ENCODE measurements at places on chromosomes 5 and 9. TPM values are rescaled to one million over a fixed set of nuclear protein-coding genes. Genes with fewer than 3 reads are reported as not detected.

GRCh38 chr9:120478208-120478607 lies 101.8 kb downstream of the CDK5RAP2 start:
- no peaks in the 10 kb centered on the region for H3K27me3 ChIP-seq
- H3K36me3 ChIP-seq = no peaks in the 10 kb centered on the region

MEGF10 gene
- total RNA-seq = not detected

- H3K27me3 ChIP-seq = no peaks in the 10 kb centered on the region
- H3K4me3 ChIP-seq = no peak overlapping the region
- H3K36me3 ChIP-seq = no peaks in the 10 kb centered on the region
- no peak overlapping the region for H3K27ac ChIP-seq
- DNase-seq = no peak
- no peaks in the 10 kb centered on the region for H3K4me1 ChIP-seq
Measured at GRCh38 chr9:37622462-37622861, 28.3 kb upstream of the FRMPD1 start.

DNA sequence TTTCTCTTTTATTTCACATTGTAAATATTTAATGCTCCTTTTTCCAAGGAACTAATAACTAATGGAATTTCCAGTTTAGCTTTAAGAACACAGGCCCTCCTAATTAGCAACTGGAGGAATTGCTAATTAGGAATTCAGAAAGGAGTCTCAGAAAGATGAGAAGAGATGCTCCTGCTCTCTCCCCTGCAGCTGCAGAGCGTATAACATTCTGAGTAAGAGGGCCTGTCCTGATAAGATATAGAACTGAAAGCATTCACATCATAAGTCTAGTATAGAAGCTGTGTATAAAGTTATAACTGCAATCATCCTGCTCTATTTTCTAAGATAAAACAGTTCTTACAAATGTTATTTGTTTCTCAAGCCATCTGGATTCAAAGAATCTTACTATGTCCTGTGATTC lies 83.2 kb downstream of the DTWD2 start:
- no peak for DNase-seq
- H3K27ac ChIP-seq = no peak overlapping the region
- no peaks in the 10 kb centered on the region for H3K4me1 ChIP-seq
- no peak overlapping the region for H3K4me3 ChIP-seq
- H3K27me3 ChIP-seq = no peaks in the 10 kb centered on the region
- no peaks in the 10 kb centered on the region for H3K36me3 ChIP-seq

DNA sequence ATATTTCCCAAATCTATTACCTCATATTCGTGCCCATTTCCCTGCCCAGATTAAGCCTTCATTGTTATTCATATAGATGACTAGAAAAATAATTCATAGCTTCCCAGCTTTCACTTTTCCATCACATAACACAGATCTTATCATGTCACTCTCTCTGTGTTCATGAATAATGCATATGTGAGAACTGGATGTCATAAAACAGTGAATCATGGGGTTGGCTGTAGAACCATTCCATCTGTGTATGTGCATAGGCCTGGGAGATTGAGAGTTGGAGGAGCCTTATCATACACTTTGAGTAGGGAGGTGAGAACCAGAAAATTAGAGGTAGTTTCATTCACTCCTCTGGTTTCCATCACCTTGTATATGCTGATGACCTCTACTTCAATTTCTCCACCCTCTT lies 73.9 kb upstream of the RANBP6 start:
- DNase-seq = no peak
- H3K4me3 ChIP-seq = no peak overlapping the region
- H3K27me3 ChIP-seq = no peaks in the 10 kb centered on the region

DNA sequence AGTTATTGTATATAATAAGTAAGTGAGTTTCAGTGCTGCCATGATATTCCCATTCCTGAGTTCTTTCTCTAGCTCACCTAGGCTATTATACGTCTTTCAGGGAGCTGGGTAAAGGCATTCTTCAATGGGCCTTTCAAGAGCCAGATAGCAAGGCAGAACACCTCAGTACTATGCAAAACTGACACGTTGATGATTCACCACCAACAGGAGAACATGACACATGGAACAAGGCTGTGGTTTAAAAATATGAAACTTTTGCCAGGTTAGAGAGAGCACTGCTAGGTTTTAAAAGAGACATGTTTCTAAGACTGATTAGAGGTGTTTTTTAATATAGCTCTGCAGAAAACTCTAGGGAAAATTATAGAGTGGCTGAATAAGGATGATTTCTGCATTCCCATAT lies 95.9 kb downstream of the UGCG start:
- H3K36me3 ChIP-seq = peaks cover 13% of the 10 kb centered on the region
- H3K27ac ChIP-seq = peak overlapping the region; percentile 79
- H3K4me1 ChIP-seq = peaks cover 41% of the 10 kb centered on the region
- peak overlapping the region; percentile 45 for H3K4me3 ChIP-seq
- peak; percentile 49 for DNase-seq
- no peaks in the 10 kb centered on the region for H3K27me3 ChIP-seq

DNA sequence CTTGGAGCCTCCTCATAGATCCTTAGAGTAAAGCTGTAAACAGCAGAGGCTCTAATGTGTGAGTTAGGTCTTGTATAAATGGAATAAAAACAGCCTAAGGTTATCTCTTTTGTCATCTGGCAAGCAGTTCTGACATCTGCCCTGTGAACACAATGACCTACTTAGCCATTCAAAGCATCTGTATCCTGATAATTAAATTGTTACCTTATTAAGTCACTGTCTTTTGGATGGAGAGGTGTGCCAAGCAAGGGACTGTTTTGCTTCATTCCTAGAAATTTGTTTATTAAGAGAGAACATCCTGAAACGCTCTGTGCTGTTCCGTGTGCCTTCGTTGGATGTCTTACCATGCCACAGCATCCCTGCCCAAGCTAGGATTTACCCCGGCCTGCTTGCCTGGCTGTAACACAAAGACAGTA lies 1.5 kb downstream of the LSM11 start:
- peaks cover 3% of the 10 kb centered on the region for H3K36me3 ChIP-seq
- DNase-seq = no peak
- peak overlapping the region; percentile 92 for H3K27ac ChIP-seq
- no peaks in the 10 kb centered on the region for H3K27me3 ChIP-seq
- peak overlapping the region; percentile 95 for H3K4me3 ChIP-seq

DNA sequence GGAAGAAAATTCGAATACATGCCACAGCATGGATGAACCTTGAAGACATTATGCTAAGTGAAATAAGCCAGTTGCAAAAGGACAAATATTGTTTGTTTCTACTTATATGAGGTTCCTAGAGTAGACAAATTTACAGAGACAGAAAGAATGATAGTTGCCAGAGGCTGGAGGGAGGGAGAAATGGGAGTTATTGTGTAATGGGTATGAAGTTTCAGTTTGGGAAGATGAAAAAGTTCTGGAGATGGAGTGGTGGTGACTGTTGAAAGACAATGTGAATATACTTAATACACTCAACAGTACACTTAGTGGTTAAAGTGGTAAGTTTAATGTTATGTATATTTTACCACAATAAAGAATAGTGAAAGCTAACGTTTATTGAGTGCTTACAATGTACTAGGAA lies 99.6 kb upstream of the SLC44A1 start:
- H3K36me3 ChIP-seq = no peaks in the 10 kb centered on the region
- no peak overlapping the region for H3K27ac ChIP-seq
- no peak overlapping the region for H3K4me3 ChIP-seq
- H3K27me3 ChIP-seq = no peaks in the 10 kb centered on the region
- peaks cover 16% of the 10 kb centered on the region for H3K4me1 ChIP-seq
- DNase-seq = no peak

DNA sequence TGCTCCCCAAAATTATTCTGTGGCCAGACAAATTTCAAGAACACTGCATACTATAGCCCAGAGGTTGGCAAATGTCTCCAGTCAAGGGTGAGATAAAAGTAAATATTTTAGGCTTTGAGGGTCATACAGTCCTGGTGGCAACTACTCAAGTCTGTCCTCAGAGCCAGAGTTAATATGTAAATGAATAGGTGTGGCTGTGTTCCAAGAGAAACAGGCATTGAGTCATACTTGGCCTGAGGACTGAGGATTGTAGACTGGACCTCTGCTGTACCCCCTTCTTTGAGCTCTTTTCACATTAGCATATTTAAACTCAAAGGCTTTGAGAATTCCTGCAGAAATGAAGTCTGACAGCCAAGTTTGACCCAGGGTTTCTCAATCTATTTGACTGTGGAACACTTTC lies 129.2 kb upstream of the PTCH1 start:
- no peak for DNase-seq
- H3K27ac ChIP-seq = no peak overlapping the region
- H3K4me3 ChIP-seq = no peak overlapping the region
- H3K27me3 ChIP-seq = peaks cover 8% of the 10 kb centered on the region
- no peaks in the 10 kb centered on the region for H3K36me3 ChIP-seq

GRCh38 chr5:145499483-145499882 lies 335.7 kb downstream of the PRELID2 start:
- no peaks in the 10 kb centered on the region for H3K36me3 ChIP-seq
- no peak overlapping the region for H3K27ac ChIP-seq
- H3K27me3 ChIP-seq = no peaks in the 10 kb centered on the region
- DNase-seq = no peak

- peaks cover 5% of the 10 kb centered on the region for H3K27me3 ChIP-seq
- H3K4me3 ChIP-seq = no peak overlapping the region
- H3K4me1 ChIP-seq = peaks cover 11% of the 10 kb centered on the region
Measured at GRCh38 chr5:159021901-159022556, 77.7 kb downstream of the EBF1 start.

DNA sequence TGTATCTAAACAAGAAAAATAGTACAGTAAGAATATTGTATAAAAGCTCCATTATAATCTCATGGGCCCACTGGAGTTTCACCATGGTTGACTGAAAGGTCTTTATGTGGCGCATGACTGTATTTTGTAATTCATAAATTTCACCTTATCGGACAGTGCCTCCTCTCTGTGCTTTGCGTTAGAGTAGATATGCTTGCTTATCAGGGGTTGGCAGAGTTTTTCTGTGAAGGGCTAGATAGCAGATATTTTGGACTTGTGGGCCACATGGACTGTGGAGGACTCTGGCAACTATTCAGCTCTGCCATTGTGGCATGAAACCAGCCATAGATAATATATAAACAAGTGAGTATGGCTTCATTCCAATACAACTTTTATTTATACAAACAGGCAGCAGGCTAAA lies 23.2 kb downstream of the GAPVD1 start:
- no peak overlapping the region for H3K27ac ChIP-seq
- no peaks in the 10 kb centered on the region for H3K27me3 ChIP-seq
- H3K4me3 ChIP-seq = no peak overlapping the region
- no peak for DNase-seq
- peaks cover 1% of the 10 kb centered on the region for H3K36me3 ChIP-seq

- no peaks in the 10 kb centered on the region for H3K4me1 ChIP-seq
- no peak overlapping the region for H3K27ac ChIP-seq
- DNase-seq = no peak
- H3K4me3 ChIP-seq = no peak overlapping the region
- H3K36me3 ChIP-seq = no peaks in the 10 kb centered on the region
- H3K27me3 ChIP-seq = no peaks in the 10 kb centered on the region
Measured at GRCh38 chr9:120383611-120383998, 196.4 kb downstream of the CDK5RAP2 start.

- no peak for DNase-seq
- H3K27me3 ChIP-seq = peaks cover 11% of the 10 kb centered on the region
- H3K27ac ChIP-seq = no peak overlapping the region
- no peaks in the 10 kb centered on the region for H3K36me3 ChIP-seq
- no peaks in the 10 kb centered on the region for H3K4me1 ChIP-seq
Measured at GRCh38 chr9:124626276-124626675, 119.1 kb upstream of the NR5A1 start.

DNA sequence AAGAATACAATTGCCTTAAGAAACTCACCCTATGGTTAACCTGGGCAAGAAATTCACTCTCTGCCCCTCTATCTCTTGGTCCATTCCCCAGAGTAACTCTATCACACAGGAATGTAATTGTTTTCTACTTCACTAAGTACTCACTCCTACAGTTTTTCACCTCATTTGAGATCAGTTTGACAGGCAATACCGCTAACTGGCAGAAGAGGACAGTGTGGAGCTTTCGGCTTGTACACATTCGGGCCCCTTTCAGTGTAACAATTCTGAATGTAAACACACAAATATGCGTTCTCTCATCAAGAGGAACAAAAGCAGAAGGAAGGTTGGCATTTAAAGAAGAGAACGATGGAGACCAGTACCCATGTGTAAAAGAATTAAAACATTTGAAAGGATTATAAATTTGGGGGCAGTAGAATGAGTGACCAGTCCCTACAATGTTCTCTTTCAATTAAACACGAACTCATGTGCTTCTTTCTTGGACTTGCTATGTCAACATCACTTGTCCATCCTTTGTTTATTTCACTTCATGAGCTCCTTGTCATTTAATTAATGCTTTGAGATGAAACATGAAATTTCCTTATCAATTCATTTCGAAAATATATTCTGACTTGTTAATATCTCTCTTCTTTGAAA lies 188.5 kb upstream of the GRAMD2B start:
- no peaks in the 10 kb centered on the region for H3K27me3 ChIP-seq
- no peaks in the 10 kb centered on the region for H3K36me3 ChIP-seq
- H3K4me1 ChIP-seq = no peaks in the 10 kb centered on the region
- H3K27ac ChIP-seq = no peak overlapping the region
- no peak overlapping the region for H3K4me3 ChIP-seq

PDE8B gene
- total RNA-seq = 0.07 TPM

CRAT gene
- total RNA-seq = 23.8 TPM

DNA sequence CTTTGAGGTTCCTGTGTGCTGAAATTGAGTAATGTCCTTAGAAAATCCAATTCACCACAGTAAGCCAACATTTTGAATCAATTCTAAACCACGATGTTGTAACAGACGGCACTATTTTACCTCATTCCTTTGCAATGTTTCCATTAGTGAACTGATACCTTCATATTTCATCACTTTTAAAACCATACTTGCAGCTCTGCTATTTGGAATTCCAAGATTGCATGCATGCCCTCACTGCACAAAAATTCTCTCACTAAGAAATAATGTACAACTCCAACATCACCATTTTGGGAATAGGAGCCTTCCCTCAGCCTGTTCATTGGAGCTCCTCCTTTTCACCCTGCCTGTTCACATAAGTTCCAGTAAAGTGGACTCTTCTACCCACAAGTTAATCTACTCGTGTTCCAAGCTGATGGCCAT lies 74.8 kb upstream of the TGFBR1 start:
- peaks cover 26% of the 10 kb centered on the region for H3K4me1 ChIP-seq
- no peak for DNase-seq
- no peak overlapping the region for H3K27ac ChIP-seq
- no peaks in the 10 kb centered on the region for H3K36me3 ChIP-seq
- peaks cover 7% of the 10 kb centered on the region for H3K27me3 ChIP-seq

- peak; percentile 46 for DNase-seq
- H3K4me1 ChIP-seq = peaks cover 98% of the 10 kb centered on the region
- no peaks in the 10 kb centered on the region for H3K27me3 ChIP-seq
- H3K36me3 ChIP-seq = no peaks in the 10 kb centered on the region
- H3K27ac ChIP-seq = peak overlapping the region; percentile 99
Measured at GRCh38 chr5:39208471-39208870, 10.9 kb downstream of the FYB1 start.

- H3K27me3 ChIP-seq = no peaks in the 10 kb centered on the region
- H3K27ac ChIP-seq = no peak overlapping the region
- H3K4me3 ChIP-seq = no peak overlapping the region
- no peaks in the 10 kb centered on the region for H3K4me1 ChIP-seq
- no peak for DNase-seq
- no peaks in the 10 kb centered on the region for H3K36me3 ChIP-seq
Measured at GRCh38 chr9:29297592-29297991, 1724.3 kb upstream of the C9orf72 start.

OMD gene
- not detected for total RNA-seq

Measured in activated T-cell treated with anti-CD3 and anti-CD28 coated beads, Interleukin-2, amount 50 U/mL, for 72 hours (primary cell).